ENCODE measurements at places on chromosomes 2 and 18. TPM values are rescaled to one million over a fixed set of nuclear protein-coding genes. Genes with fewer than 3 reads are reported as not detected.

RUFY4 gene
- not detected for total RNA-seq

ARHGAP25 gene
- total RNA-seq, result 14.6 TPM

ROCK1 gene
- total RNA-seq, result 70.6 TPM

KCNG2 gene
- total RNA-seq, result not detected

COL4A3 gene
- total RNA-seq, result 0.45 TPM

PTCD3 gene
- total RNA-seq, result 158 TPM

AGXT gene
- not detected for total RNA-seq

C2orf72 gene
- not detected for total RNA-seq
